Osteocyte (in vitro differentiated cells): ENCODE measurements at places on chromosomes 4 and X.

- no peak for DNase-seq
Observed at GRCh38 chr4:24428850-24429249, 155.5 kb downstream of the DHX15 start.

DNA sequence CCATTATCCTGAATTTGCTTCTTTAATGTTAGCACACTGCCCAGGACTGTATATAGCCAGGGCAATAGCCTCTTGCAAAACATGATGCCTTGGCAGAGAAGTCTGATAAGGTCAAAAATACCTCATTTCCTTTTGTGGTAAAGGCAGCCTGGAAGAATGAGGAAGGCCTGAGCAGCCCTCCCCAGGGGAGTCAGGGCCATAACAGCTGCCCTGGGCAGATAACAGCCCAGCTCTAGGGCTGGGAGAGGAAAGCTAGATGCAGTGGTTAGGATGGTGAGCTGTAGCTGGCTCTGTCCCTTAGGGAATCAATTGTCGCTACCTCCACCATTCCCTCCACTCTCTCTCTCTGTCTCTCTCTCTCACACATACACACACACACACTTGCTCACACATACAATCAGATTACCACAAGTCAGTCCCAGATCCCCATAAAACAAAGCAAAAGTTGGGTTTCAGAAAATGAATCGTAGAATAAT lies 29.2 kb downstream of the EFHC2 start:
- DNase-seq: no peak

GRCh38 chrX:27976284-27976683 lies 5.0 kb downstream of the DCAF8L1 start:
- DNase-seq: no peak

DNA sequence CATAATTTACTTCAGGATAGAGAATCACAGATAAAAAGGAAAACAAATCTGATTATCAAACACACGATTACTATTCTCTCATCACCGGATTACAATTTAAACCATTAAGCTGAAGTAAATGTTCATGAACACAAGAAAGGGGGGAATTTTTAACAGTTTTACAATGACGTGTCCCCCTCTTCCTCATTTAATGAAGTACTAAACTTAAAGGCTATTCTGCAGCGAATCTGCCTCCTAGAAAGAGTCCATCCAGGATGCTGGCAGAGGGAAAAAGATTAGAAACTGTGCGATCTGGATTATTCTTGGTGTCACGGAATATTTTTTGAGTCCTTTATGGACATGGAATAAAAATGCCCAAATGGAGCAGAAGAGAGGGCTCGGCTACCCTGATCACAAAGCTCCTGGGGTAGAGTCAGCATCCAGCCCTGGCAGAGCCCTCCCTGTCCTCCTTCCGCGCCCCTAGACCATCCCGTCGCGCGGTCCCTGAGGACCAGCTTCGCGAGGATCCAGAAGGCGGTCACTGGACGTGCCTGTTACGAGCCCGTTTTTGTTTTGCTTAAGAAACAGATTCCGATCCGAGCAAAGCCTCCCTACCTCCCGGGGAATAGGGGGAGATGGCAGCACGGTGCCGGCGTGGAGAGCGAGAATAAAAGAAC lies 1.2 kb downstream of the ELF2 start:
- no peak for DNase-seq

- DNase-seq: no peak
Observed at GRCh38 chr4:14165222-14165920, 537.8 kb upstream of the BOD1L1 start.

- no peak for DNase-seq
Observed at GRCh38 chrX:136827026-136827425, 46.3 kb upstream of the ARHGEF6 start.

GRCh38 chr4:67853336-67853735 lies 30.5 kb downstream of the TMPRSS11D start:
- DNase-seq: no peak

DNA sequence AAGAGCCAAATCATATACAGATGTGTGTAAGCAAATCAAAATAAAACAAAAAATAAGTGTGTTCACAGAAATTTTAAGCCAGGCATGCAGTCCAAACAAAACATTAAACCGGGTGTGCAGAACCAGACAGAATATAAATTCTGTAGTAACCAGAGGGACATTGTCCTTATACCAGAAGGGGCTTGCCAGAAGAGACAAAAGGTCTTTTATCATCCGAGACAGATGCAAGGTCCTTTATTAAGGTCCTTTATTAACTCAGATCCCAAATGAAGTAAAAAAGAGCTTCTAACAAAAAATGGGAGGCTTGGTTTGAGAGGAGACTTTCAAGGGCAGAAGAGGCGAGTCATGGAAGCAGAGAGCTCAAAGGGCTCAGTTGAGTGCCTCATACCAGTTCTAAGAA lies 59.2 kb downstream of the RGS12 start:
- DNase-seq: no peak

- no peak for DNase-seq
Observed at GRCh38 chr4:99305638-99306400, 15.0 kb upstream of the ADH1A start.

DNA sequence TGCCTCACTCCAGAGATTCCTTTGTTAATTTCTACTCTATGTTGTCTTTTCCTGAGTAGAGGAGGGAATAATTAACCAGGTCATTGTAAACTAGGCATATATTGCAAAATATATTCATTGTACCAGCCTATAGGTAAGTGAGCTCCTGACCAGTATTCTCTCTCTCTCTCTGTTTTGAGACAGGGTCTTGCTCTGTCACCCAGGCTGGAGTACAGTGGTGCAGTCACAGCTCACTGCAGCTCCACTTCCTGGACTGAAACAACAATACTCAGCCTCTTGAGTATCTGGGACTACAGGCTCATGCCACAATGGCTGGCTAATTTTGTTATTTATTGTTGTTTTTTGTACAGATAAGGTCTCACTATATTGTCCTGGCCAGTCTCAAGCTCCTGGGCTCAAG lies 198.3 kb downstream of the ARAP2 start:
- DNase-seq: no peak

GRCh38 chr4:88999392-88999930 lies 57.5 kb downstream of the FAM13A start:
- DNase-seq: no peak

DNA sequence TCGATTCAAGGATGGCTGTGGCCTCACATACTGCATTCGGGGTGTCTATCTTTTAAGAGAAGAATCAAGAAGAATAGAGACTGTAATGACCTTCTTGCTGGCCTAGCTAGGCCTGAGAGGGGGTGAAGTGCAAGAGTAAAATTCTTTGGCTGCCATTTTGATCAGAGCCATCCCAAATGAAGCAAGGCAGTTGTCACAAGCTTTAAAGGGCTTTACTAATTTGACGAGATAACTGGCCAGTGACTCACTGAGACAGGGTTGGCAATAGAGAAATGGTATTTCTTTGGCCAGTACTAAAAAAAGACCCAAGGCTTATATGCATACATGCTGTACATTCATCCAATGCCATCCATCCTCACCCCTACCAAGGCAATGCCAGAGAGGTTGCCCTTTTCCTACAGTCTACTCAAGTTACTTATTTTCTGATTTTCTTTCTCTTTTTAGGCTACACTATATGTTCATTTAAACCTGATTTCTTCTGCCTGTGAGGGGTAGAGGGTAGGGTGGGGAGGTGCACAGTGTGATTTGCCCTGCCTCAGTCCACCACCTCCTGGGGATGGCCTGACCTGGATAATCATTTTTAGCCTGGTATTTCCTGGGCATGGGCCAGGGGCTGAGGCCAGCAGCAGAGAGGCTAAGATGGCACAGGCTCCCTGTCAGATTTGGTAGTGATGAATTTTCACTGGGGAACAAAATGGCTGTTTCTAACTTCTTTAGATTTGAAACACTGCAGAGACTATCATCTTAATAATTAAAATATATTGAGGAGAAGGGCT lies 32.2 kb downstream of the ATG4A start:
- no peak for DNase-seq

DNA sequence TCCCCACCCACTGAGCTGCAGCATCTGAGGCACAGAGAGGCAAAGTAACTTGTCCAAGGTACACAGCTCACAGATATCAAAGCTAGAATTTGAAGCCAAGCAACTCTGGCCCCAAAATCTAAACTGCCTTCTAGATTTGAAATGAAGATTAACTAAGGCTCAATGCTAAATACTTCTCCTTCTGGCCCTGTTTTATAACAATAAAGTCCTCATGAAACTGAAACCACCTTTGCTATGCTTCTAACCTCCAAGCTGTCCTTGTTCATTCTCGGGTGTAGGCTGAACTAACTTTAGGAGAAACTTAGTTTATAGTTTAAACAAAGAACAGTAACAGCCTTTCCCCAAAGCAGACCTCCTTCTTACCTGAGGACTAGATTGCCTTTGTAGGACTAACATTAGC lies 93.6 kb downstream of the DCTD start:
- no peak for DNase-seq

- DNase-seq: no peak
Observed at GRCh38 chr4:158001756-158002155, 171.1 kb downstream of the GASK1B start.

DNA sequence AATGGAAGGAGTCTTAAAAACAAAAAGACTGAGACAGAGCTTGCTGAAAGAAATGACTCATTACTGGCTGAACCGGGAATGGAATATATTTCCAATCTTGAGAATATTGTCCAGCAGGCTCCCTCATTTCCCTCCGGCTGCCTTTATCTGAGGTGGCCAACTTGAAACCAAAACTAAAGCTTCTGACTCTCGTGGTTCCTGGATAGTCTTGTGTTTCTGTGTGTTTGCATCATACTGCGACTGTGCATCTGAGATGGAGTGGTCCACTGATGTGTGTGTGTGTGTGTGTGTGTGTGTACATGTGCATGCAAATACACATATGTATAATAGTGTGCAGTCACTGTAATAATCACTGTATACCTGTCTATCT lies 145.6 kb upstream of the SCML1 start:
- no peak for DNase-seq

DNA sequence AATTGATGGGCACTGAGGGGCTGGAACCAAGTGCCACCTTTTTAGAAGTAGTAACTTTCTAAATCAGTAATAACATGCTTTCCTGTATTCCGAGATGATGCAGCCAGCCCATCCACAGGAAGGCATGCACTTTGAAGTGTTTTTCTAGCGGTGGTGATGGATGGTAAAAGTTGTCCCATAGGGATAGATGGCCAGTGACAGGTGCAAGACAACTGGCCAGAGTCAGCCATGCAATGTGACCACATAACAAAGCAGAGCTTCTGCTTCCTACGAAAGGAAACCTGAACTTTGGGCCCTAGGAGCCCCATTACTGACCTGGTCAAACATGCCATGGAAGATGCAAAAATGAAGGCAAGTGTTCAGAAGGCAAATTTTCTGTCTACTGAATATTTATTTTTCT lies 72.3 kb downstream of the NR3C2 start:
- no peak for DNase-seq

DNA sequence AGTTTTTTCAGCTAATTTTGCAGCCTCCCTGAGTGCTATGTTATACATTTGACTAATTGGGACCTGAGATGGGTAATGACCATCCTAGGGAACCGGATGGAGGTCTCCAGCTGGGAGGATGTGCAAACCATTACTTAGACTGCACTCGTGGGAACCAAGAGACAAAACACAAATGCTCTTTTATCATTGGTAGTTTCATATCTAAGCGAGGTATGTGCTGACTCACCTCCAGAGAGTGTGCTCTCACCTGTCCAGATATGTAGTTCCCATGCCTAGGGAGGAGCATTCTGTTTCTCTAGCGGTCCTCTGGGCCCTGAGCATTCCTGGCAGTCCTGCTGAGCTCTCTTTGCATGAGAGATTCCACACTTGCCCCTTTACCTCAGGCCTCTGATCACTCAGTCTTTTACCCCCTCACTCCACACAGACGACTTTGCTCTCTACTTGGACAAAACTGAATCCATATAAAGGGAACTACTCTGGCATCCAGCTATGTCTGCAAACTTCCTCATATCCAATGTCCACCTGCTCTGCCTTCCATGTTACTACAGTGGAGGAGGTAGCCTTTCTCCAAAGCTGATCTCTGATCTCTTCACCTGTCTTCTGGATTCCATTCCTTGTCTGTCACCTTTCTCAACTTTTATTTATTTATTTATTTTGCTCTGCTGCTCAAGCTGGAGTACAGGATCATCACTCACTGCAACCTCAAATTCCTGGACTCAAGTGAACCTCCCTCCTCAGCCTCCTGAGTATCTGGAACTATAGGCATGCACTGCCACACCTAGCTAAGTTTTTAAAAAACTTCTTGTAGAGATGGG lies 88.4 kb downstream of the LRP2BP start:
- DNase-seq: no peak

- no peak for DNase-seq
Observed at GRCh38 chr4:80197601-80198440, 518 bp downstream of the PRDM8 start.

GRCh38 chr4:146450524-146450923 lies 71.2 kb downstream of the SLC10A7 start:
- no peak for DNase-seq

DNA sequence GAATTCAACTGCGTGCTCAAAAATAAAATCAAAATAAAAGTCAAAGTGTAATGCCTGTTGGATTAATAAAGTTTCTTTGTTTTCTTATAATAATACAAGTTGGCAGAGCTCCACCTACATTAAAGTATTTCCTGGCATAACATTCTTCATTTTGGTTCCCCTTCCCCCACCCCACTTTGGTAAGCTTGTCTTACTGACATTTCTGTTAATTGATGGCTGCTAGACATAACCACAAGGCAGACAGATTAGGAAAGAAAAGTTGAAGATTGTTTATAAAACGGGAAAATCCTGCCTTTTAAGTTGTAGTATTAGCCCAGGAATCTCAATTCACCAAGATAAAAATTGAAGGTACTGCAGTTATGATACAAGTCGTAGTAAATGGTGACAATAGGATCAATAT lies 246.5 kb upstream of the RPS6KA3 start:
- no peak for DNase-seq

DNA sequence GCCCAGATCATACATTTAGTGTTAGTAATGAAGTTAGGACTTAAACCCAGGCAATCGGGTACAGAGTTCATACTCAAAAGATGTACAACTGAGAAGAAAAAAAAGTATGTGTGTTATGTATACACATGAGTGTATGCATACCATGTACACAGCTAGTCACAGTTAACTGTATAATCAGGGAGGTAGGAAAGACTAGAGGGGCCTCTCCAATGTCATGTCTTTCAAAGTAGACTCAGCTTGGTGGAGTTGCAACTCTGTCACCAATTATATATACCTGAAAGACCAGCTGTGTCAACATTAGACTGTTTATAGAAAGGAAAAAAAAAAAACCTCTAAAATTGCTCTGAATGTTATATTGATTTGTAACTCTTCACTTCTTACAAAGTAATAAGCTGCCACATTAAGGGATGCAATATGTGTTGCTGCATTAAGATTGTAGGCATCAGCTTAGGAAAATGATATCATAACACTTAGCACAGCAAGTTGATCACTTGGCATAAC lies 167.5 kb downstream of the DCTD start:
- DNase-seq: no peak
